Choroid plexus epithelial cell (primary cell): ENCODE measurements at places on chromosomes 13 and 19.

DNA sequence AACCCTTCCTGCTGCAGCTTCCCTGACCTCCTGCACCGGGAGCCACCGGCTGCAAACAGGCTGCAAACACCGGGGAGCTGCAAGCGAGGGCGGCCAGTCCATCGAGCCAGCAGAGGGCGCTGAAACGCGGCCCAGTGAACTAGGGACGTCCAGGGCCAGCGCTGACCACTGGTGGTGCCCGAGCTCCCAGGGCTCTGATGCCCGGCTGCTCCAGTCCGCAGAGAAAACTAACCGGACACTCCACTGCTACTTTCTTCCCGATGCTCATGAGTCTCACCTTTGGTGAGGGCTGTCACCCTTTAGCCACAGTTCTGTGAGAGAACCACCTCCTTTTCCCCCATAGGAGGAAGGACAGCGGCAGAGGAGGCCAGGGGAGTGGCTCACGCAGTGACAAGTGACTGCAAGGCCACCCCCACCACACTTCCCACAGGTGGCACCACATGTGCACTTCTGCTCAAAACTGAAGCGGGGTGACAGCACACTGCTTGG, 82.8 kb upstream of the MTIF3 start:
- DNase-seq: peak; percentile 86

- peak; percentile 80 for DNase-seq
These were observed 128.4 kb downstream of the DPF1 start for GRCh38 chr19:38095411-38096308.

- no peak for DNase-seq
These were observed 20.6 kb upstream of the TCF3 start for GRCh38 chr19:1672769-1673644.

DNA sequence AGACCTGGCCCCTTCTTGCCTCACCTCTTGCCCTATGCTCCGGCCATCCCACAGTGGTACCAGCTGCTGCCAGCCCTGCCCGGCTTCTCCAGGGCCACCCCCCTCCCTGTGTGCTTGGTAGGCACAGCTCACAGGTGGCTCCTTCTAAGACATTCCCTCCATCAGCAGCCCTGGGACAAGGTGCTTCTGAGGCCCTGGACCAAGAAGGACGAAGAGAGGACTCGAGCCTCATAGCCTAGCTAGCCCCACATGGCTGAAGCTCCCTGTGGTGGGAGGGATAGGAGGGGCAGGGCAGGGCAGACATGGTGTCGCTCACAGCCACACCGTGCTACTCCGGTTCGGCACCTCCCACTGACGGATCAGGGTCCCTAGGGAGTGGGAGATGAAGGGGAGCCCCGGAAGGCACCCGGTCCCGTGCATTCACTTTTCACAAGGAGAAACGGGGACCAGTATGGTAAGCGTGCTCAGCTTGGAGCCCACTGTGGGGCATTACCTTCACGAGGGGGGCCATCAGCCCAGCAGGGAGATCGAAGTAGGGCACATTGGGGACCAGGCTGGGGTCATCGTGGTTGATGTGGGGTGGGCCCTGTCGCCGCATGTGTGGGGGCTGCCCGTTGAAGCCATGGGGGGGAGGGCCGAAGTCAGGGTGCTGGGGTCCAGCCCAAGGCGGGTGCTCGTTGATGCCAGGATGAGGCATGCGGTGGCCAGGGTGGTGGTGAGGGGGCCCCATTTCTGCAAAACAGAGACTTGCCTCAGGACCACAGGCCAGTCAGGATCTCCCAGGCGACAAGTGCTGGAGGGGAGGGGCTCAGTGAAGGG, 19.5 kb downstream of the CHERP start:
- no peak for DNase-seq

- no peak for DNase-seq
These were observed 104.6 kb downstream of the COL4A2 start for GRCh38 chr13:110411688-110412059.

- peak; percentile 65 for DNase-seq
These were observed 4.1 kb downstream of the ATP11A start for GRCh38 chr13:112693831-112694497.

DNA sequence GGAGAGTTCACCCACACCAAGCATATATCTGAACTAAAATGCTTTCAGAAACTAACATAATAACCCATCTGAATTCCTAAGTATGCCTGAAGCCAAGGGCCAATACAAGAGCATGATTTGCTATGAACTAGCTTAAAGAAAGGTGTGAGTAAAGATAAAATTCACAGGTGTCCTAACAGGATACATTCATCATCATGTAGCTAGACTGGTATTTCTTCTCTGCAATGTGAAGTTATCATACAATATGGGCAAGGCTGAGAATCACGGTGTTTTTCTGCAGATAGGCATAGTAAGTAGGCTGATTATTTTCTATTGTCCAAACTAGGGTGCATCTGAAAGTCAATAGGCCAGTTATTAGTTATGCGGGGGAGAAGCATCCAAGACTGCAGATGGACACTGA, 63.1 kb downstream of the STK24 start:
- DNase-seq: no peak

DNA sequence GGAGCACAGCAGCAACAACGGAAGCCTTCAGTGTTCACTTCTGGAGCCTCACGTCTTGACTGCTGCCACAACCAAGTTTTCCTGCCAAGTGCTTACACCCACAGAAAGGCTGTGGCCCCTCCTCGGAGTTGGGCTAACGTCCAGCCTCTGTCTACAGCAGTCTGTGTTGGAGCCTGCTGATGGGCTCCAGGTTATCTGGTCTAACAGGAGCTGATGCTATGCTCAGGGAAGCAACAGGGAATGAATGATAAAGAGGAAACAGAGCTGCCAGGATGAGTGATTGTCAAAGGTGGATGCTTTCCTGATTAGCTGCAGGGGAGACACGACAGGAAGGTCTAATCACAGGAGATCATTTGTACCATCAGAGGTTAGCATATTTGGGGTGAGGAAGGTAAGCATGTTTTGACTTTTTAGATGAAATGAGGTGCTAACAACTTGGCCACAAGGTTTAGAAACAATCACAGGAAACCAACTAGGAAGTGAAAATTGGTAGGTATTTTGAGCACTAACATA, 53.8 kb upstream of the RCBTB2 start:
- DNase-seq: peak; percentile 61

GRCh38 chr19:5292822-5293611, 47.6 kb downstream of the PTPRS start:
- peak; percentile 69 for DNase-seq

DNA sequence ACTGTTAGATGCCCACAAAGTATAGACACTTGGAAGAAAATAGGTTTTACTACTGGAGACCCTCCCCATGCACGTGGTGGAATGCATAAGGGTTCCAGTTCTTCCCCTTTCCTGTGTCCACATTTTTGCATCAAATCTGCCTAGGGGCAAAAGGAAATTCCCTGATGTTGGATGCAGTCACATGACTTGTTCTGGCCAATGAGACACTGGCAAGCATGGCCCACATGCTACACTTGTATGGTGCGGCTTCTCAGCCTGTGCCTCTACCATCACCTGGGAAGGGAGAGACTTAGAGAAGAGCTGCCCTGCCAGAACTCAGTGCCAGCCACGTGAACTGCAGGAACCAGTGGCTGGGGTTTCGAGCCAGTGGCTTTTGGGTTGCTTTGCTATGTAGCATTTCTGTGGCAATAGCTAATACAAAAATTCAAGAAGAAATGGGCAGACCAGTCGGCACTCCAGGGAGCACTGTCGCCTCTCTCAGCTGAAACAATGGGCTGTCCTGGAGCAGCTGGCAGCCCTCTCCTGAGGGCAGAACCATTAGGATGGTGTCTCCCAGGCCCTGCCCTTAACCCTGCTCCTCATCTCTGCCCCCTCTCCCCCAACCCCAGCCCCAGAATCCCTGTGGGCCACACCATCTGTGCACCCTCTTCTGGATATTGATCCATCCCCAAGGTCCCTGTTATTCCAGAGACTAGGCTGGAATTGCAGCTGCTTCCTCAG, 634.0 kb downstream of the UQCRFS1 start:
- no peak for DNase-seq

- no peak for DNase-seq
These were observed 64.2 kb upstream of the UQCRFS1 start for GRCh38 chr19:29277102-29277501.

DNA sequence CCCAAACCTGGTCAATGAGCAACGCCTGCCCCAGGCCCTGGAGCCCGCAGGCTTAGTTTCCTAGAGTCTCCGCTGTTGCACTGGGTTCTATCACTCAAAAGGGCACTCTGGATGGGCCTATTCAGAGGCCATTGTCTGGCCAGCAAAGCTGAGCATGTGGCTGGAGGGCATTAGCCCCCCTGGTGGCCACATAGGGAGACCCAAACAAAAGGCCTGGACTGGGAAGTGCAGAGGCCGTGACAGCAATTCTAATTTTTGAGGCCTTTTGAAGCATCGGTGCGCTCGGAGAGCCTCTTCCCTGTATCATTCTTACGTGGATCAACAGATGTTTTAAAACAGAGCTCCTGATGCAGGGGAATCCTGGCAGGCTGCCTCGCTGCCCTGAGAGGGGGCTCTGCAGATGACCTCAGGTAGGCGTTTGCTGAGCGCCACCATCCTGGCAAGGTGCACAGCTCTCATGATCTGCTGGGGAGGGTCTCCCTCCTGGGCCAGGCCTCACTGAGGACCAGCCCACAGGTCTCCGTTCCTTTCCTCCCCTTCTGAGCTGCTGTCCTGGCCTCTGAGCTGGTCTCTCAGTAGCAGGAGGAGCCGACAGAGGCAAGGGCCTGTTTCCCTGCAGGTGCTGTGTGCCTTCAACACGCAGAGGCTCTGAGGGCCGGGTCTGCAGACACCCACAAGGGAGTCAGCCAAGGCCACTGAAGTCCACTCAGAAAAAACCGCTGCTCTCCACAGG, 190.5 kb downstream of the URI1 start:
- DNase-seq: no peak

GRCh38 chr19:19159534-19159933, 10.5 kb downstream of the MEF2B start:
- no peak for DNase-seq

DNA sequence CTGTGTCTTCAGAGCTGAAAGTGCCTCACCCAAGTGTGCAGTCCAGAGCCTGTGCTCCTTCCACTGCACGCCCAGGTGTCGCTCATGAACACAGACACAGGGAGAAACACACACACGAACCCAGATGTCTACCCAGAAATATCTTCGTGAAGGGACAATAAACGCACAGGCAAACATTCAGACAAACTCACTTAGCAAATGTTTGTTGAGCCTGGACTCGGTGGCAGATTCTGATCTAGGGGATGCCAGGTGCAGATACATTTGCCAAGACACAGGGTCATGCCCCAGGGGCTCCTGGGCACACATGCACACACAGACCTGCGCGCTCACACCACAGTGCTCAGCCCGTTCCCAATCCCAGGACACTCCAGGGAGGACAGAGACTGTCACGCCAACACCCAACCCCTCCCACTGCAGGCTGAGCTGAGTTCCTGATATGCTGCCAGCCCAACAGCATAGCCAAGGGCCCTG, 31.9 kb downstream of the SCGB2B2 start:
- DNase-seq: no peak

GRCh38 chr13:76725211-76725610, 161.0 kb downstream of the KCTD12 start:
- DNase-seq: peak; percentile 78

GRCh38 chr13:109220631-109221030, 565.8 kb downstream of the IRS2 start:
- no peak for DNase-seq

DNA sequence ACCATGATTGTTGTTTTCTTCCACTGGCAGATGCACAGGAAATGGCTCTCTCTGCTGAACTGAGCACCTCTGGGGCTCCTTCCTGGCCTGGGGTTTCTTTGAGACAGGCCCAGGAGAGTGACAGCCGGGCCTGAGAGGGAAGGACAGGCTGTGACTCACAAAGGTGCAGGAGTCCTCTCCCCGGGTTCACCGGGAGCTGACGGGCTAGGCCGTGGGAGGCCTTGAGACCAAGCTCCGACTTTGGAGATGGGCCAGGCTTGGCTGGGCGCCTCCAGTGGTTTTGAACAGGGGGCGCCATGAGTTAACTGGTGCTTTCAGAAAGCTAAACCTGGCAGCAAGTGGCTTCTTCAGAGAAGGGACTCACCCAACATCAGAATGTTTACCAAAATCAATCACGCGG, 143.4 kb downstream of the URI1 start:
- DNase-seq: no peak

DNA sequence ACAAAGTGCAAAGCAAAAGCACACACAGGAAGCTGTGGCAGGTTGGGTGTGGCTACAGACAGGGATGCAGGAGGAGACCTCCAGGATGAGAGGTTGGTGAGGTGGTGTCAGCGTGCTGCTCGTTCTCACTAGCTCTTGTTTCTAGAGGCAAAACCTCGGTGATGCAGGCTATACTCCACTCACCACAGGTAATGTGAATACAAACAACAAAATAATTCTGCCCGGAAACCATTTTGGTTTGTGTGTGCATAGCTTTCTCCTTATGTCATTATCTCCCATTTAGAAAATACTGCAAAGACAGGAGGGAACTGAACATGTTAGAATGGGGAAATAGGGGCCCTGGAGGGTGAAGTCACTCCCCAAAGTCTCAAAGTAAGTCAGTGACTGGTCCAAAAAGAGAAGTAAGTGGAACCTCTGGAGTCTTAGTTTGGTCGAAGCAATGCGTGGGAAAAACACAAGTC, 9.4 kb downstream of the LCP1 start:
- DNase-seq: no peak

DNA sequence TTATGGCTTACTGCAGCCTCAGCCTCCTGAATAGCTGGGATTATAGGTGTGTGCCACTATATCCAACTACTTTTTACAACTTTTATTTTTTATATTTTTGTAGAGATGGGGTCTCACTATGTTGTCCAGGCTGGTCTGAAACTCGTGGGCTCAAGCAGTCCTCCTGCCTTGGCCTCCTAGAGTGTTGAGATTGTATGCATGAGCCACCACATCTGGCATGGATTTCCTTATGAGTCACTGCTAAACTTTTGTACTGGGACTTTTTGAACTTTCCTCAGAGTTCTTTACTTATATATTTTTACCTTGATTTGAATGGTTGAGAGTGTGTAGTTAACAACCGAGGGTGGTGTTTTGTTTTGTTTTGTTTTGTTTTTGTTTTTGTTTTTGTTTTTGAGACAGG, 33.4 kb downstream of the DNAJC3 start:
- DNase-seq: peak; percentile 80

- DNase-seq: no peak
These were observed 4.2 kb downstream of the NALCN start for GRCh38 chr13:101412076-101412475.
